Activated CD8-positive, alpha-beta memory T cell treated with anti-CD3 and anti-CD28 coated beads, Interleukin-2, amount 50 U/mL, for 4 hours (primary cell): ENCODE measurements at places on chromosomes 1 and 21.

DNA sequence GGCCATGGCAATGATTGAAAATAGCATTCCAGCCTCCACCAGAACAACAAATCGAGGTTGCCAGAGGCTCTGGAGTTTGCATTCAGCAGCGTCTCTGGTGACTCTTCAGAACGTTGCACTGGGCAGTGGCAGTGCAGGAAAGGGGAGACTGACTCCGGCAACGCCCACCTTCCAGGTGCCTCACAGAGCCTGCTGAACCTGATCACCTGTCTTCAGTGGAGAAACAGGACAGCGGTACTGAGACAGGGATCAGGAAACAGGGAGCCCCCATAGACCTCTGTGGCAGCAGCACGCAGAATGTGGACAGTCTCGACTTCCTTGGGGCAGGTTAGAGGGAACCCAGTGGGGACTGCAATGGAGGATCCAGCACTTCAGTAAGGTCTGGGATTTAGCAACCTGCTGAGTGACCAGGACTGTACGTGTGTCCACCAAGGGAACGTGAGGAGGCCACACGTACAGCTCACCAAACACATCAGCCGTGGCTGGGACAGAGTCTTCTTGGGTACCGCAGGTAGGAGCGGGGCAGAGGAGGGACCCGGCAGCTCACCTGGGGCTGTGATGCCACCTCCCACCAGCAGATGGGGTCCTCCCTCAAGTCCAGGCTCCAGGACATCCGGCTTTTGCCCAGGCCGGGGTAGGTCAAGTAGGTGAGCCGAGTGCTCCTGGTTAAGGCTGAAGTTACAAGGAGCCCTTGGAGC is 128.6 kb downstream of the PRDM2 start:
- no peak for DNase-seq

DNA sequence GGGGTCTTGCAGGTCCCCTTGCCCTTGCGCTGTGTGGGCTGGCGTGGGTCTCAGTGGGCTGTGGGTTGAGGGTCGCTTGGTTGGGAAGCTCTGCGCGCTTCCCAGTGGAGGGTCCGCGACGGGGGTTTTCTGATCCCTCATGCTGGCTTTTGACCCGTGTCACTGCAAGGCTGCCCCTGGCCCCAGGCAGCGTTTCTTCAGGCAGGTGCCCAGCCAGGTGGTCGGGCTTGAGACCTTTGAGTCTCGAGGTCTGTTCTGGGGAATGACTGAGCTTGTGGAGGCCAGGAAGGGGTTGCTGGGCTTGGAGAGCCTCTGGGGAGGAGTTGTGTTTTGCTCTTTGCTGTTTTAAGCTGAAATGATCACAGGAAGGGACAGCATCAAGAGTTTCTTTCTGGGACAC is 5.3 kb downstream of the SKI start:
- no peak for DNase-seq

DNA sequence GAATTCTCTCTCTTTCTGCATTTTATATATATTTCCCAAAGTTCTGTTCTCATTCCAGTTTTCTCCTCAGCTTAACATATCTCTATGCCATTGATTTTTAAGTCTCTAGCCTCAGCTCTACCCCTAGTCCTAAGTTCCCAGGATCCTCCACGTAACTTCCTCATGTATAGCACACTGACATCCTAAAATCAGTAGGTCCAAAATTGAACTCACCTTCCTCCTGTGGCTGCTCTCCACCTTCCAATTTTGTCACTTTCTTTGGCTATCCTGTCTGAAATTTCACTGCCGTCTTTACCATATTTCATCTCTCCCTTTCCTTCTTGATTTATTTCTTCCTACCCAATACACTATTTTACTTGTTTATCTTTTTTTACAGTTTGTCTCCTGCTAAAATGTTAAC is 1.5 kb downstream of the SLAMF6 start:
- DNase-seq: no peak

DNA sequence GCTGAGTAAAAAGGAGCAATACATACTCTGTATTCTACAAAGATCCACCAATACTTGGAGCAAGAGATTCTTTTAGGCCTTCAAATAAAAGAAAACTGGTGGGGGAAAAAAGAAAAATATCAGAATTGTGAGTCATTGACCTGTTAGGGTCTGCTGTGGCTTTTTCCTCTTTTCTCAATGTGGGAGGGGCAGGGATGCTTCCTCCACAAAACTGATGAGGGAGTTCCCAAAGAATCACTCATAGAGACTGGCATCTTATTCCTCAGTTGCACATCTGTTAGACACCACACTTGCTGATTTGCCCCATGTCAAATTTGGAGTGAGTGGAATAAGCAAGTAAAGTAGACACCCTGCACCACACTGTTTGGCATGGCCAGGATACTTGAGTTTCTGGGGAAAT is 16.6 kb downstream of the C1orf141 start:
- no peak for DNase-seq

DNA sequence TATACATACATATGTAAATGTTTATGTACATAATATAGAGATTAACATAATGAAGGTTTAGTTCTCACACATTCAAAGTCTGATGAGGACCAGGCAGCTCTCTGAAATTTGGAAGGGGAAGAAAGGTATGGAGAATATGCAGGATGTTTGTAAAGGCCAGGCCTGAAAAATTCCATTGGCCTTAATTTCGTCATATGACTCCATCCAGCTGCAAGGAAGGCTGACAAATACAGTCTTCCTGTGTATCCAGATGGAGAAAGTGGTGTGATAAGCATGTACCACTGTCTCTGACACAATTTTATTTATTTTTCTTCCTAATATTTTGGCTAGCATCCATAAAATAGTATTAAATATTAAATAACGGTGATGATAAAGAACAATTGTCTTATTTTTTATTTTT is 6.3 kb upstream of the SGIP1 start:
- no peak for DNase-seq

DNA sequence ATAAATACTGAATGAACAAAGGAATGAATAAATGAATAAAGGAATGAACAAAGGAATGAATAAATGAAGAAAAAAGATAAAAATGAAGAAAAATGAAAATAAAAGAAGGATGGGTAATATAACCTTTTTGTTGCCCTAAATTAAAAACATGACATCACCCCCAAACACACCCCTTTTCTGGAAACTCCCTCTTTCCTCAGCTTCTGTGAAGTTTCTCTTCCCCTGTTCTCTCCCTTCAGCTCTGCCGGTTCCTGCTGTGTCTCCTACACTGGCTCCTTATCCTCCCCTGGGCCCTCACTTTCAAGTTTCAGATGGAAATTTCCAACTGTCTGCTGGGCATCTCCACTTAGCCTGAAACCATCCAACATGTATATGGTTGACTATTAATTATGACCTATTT is 37.9 kb downstream of the RAB3B start:
- no peak for DNase-seq

DNA sequence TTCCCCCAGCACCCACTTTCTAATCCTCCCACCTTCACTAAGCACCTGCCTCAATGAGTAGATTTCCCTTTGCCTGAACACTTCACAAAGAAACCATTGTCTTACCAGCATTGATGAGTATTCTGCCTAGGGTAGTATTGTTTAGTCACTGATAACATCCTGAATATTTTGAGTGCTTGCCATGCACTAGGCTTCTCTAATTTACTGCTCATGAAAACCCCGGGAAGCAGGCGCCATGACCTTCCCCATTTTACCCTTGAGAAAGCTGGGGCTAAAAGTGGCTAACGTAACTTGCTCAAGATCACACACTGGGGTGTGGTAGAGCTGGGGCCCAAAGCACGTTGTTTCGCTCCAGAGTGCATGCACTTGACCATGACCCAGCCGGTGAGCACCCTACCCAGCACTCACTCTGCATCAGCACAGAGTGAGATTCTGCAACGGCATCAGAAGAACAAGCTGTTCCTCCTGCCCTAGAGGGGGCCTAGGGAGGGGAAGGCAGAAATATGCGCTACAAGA is 10.6 kb upstream of the F3 start:
- no peak for DNase-seq

DNA sequence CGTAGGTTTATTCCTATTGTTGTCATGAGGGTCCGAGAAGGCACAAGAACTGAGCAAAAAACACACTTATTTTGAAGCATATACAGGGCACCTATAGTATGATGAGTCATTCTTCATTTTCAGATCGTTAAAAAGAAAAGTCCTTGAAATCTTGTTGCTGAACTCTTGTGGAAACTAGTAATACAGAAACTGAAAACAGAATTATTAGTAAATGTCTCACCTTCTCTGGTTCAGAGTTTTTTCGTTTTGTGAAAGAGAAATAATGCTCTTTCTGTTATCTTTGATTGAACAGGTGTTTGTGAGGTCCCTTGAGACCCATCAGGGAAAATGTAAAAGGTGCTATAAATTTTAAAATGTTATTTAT is 102.0 kb upstream of the COA6 start:
- DNase-seq: no peak

GRCh38 chr1:31422505-31423319 is 9.7 kb downstream of the SERINC2 start:
- peak; percentile 72 for DNase-seq

GRCh38 chr21:37921091-37921490 is 4.8 kb upstream of the KCNJ6 start:
- DNase-seq: no peak

DNA sequence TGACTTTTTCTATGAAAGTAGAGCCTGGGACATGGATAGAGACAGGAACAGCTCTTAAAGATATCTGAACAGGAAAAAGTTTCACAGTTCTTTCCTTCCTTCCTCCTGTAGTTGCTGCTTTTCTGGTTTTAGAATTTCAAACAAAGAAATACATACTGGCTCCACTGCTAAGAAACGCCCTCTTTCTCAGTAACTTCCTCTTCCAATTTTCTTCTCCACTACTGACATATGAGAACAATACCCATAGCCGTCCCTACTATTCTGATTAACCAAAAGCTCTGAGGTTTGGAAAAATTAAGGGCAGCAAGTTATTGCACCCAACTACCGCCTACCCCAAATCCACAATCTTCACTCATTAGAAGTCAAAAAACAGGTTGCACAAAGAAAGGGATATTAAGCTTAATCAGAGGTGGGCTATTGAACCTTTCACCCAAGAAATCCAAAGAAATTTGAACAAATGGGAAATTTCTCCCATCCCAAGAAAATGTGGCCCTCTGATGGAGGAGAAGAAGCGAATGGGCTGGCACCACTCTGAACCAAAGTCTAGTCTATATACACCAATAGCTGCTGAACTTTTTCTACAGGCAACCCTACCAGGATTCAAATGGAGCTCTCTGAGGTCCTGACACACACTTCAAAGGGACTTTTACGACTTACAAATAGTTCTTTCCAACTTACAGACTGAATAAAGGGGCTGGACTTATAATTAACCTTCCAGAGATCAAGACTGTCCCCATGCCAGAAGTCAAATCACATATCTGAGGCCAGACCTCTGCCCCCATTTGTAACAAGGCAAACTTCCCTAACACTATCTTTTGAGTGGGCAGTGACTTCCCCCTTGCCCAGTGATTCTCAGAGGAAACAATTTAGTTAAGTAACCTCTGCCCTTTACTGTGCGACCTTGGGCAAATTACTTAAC is 1.7 kb downstream of the WASF2 start:
- no peak for DNase-seq

GRCh38 chr1:35488336-35488735 is 68.9 kb downstream of the KIAA0319L start:
- DNase-seq: no peak

GRCh38 chr21:35838350-35838749 is 222.0 kb downstream of the SETD4 start:
- no peak for DNase-seq

DNA sequence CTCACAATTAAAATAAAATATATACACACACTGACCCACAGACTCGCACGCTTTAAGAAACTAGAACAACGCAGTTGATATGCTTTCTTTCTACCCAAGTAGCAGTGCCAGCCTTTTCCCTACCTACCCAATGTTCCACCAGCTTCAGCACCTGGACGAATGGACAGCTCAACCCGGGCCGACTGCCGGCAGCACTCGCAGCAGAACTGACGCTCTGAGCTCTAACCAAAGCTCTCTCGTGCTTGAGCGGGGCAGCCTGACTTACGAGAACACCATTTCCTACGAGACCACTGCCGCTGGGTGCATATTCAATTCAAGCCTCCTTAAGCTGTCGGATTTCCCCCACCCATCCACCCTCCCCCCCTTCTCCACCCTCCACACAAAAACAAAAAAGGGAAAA is 127.4 kb upstream of the DPYD start:
- DNase-seq: peak; percentile 58

- no peak for DNase-seq
These were observed 35.0 kb downstream of the UROD start for GRCh38 chr1:45047032-45047431.

- DNase-seq: no peak
These were observed 3.4 kb downstream of the GDAP2 start for GRCh38 chr1:117925981-117926380.

DNA sequence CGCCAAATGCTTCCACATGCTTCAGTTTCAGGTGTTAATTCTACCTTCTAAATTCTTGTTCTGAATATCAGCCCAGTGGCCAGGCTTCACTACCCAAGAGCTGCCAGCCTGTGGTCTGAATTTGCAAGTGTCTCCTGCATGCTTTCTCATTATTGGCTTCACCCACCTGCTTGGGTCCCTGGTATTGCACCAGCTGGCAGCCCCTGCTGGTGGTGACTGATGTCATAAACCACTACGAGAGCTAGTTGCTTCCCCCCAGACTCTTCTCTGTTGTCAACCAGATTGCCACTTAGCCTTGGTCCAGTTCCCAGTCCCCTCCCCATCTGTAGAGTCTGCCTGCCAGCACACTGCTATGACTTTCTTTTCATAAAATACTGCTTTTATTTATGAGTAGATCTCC is 197.7 kb upstream of the DUSP10 start:
- DNase-seq: no peak

- no peak for DNase-seq
These were observed 13.4 kb upstream of the ODF2L start for GRCh38 chr1:86409416-86410021.

- DNase-seq: peak; percentile 54
These were observed 45.9 kb downstream of the FAAP20 start for GRCh38 chr1:2148691-2149090.

DNA sequence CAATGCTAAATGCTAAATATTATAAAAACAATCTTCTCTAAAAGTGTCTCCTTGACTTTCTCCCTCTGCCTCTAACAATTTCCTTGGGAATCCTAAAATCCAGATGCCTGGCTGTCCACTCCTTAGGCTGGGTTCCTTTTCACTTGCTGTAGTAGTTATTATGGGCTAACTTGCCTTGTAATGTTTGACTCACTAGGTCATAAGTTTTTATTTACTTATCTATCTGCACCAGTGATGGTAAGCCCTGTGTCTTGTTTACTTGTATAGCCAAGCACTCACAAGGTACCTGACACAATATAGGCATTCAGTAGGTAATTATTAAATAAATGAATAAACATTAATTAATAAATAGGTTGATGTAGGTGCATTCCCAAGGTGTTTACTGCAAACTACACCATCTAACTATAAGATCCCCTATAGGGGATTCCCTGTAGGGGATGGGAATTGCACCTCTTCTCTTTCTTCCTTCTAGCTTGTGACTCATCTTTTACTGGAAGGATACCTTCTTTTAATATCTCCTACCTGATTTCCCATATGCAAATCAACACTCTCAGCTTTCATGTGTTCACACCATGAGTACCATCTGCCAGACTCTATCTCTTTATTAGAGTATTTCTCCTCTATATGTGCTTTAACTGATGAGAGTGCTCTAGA is 14.7 kb upstream of the CHIA start:
- no peak for DNase-seq

GRCh38 chr1:175163702-175164101 is 28.9 kb downstream of the KIAA0040 start:
- DNase-seq: no peak

- DNase-seq: no peak
These were observed 166.7 kb downstream of the ADGRL4 start for GRCh38 chr1:78839704-78840277.
